SK-N-DZ (cell line): ENCODE measurements at places on chromosomes 1 and 21.

GRCh38 chr1:78060857-78061563 lies 15.2 kb downstream of the GIPC2 start:
- DNase-seq: no peak

DNA sequence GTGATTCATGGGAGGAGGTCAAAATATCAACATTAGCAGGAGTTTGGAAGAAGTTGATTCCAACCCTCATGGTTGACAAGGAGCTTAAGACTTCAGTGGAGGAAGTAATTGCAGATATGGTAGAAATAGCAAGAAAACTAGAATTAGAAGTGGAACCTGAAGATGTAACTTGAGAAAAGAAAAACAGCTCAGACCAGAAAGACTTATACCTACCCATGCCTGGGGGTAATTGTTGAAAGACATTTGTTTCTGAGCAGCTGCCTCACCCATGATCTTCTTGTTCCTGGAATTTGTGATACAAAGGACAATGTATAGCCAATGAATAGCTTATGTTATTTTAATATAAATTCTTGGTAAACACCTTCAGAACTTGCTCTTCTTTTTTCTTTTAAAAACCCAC lies 128.6 kb downstream of the LRIG2 start:
- no peak for DNase-seq

DNA sequence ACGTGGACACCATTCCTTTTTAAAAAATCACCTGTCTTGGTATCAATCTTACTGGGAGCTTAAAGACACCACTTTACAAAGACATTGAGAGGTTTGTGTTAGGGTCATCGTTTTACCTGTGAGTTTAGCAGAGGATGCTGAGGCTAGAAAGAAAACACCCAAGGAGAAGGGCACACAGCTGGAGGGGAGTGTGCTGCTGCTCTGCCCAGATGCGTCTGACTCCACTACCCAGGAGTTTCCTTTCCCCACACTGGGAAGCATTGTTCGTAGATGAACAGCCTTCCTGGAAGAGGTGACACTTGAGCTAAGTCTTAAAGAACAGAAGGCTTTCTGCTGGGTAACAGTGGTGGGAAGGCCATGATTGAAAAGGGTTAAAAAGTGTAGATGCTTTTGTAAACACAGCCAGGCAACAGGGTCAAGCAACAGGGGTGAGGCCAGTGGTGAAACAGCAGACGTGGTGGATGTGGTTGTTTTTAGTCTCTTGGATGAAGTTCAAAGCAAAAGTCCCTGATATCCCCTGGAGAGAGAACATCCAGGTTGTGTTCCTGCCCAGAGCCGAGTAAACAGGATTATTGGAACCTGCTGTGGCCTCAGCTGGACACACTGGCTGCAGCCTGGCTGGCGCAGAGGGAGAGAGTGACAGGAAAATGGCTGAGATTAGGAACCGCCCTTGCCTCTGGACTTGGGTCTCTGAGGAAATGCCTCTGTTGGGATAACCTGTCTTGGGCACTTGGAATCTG lies 198.6 kb upstream of the JUN start:
- DNase-seq: no peak

GRCh38 chr21:14058566-14058965 lies 152.2 kb downstream of the LIPI start:
- DNase-seq: no peak

DNA sequence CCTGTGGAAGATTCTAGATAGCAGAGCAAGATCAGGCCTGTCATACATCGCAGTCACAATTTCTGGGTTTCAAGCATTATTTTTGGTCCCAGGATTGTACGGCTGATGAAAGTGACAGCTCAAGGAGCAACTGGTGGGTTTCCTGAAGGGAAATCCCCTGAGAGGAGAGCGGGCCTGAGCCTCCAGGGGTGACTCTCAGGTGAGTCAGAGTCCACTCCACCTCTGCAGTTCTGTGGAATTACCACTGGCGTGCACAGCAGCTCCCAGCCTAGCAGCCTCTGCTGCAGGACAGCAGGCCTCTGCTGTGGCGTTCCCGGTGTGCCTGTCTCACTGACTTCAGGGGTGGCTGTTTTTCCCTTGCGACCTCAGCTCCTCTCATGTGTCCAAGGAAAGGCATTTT lies 24.4 kb downstream of the SLC66A1 start:
- DNase-seq: no peak

DNA sequence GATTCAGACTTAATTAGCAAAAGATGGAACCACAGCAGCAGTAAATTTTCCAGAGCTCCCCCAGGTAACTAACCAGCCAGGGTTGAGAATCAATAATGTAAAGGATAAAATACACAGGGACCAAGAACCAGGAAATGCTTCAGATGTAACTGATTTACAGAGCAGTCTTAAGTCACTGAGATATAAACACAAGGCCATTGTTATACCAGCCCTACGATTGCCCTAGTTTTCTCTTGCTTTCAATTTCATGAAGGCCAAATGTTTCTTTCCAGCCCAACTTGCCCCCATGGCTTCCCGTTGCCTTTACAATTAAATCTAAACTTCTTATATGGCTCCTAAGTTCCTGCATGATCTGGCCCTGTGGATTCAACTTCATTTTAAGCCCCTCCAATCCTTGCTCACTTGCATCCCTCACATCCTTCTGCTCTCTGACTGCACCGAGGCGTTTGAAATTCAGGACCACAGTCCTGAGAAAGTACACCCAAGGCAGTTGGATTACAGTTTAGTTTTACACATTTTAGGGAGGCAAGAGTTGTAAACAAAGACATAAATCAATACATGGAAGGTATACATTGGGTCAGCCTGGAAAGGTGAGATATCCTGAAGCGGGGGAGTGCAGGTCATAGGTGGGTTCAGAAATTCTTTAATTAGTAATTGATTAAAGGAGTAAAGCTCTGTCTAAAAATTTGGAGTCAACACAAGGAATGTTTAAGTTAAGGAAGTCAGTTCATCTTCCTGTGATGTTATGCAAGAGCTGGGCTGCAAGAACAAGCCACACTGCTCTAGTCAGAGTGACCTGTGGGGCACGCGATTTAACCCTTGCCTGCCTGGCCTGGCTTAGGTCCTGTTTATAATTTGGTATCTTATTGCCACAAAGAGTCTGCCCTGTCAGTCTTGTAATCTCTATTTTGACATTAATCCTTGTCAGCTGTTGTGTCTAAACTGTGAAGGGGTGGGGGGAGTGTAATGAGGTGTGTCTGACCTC lies 69.9 kb upstream of the COG2 start:
- no peak for DNase-seq

DNA sequence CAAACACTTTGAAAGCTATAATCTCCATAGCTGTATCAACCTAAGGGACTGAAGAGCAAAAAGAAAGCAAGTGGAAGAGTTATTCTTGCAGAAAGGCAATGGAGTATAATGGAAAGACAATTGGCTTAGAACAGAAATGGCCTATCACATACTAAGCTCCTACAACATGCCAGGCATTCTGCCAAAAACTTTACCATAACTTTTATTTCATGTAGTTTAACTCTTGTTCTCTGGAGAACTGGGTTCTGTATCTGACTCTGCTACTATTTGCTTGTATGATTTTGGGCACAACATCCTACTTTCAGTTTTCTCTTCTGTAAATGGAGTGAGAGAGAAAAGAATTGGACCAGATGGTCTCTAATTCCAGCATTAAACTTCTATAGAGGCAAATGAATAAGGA lies 449.1 kb downstream of the GPATCH2 start:
- DNase-seq: no peak

DNA sequence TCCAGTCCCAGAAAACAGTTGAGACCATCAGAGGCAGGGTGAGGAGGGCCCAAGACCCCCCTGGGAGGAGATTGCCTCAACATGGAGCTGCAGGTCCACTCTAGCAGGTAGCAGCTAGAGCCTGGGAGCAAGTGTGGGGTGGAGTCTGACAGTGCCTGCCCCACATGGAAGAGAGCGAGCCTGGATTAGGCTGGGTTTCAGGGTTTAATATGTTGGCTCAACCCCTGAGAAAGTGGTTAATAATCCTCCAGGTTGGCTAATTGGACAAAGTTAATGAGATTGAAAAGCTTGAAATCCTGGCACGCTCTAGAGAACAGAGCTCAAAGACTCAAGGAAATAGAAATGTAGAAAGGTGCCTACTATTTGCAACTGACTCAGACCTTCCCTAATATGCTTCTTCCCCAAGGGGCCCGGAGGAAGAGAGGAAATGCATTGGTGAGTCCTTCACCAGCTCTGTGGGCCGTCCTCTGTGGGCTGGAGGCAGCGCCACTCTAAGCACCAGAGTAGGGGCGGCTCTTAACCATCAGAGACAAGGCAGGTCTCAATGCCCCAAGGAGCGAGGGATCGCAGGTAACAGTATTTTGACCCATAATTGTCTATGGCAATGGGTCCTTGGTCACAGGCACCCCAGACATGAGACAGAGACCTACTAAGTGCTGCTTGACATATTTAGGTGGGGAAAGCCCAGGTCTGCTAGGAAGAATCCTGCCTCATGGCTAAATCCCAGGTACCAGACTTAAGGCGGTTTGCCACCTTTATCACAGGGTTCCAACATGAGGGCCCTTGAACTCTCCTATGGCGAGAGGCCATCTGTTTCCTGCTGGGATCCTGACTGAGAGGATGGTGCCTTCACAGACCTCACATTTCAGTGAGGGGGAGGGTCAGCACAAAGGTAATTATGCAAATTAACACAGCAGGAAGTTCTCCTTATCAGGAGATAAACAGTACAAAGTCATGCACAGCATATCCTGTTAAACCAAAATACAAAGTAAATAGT lies 33.8 kb downstream of the RSPH1 start:
- no peak for DNase-seq

- no peak for DNase-seq
Observed at GRCh38 chr1:10973956-10974881, 38.2 kb upstream of the TARDBP start.

GRCh38 chr1:228867108-228867950 lies 132.1 kb downstream of the RHOU start:
- DNase-seq: peak; percentile 77

GRCh38 chr1:85295006-85295431 lies 18.6 kb upstream of the BCL10 start:
- no peak for DNase-seq

- DNase-seq: peak; percentile 88
Observed at GRCh38 chr1:83693427-83694126, 305.4 kb downstream of the TTLL7 start.

DNA sequence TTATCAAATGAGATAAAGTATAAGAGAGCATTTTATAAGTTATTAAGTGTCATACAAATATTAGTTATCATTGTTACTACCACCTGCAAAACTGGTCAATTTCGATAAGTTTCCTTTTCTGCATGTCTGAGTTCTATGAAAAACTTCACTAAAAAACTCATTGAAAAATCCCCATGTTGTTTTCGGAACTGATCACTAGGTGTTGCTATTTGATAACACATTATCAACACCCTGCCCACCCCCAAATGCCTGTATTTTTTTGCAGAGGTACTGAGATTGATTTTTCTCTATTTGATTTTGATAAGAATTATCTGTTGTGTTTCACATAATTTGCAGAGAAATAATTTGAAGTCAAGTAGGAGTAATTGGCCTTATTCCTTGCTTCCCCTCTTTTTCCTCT lies 22.1 kb upstream of the DISP1 start:
- DNase-seq: no peak

DNA sequence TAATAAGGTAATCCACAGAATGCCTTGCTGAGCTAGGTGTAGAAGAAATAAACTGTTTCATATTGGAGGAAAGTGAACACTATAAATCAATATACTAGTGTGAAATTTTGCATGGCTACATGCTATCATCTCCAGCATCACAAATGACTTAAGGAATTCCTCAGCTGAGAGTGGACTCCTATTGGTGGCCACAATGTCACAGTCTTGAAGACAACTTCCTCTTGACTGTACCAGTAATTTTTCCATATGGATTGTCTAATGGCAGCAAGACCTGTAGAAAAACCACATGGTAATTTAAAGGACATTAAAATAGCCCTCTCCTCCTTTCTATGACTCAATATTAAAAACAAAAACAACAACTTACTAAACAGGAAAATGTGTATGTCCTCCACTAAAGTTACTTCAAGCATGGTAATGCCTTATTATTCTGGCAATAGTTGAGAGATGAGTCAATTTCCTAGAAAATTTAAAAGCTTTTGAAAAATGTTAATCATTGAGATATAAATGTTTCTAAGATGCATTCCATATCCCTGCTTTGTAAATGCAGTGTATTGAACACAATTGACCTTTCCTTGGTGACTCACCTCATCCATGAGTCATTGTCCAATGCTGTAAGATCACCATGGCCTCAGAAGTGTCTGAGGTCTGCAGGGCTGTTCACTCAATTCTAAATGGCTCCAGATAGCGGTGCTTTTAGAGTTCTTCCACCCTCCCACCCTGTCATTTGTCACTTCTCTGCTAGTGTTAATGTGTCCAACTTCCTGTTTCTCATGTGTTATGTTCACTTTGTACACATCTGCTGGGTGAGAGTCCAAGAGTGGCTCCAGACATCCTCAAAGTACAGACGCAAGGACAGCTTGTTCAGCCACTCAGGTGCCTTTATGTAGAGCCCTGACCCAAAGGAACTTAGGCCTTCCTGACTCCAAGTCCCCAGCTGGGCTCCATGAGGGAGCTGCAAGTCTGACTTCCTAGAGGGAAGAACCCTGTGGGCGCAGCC lies 32.8 kb upstream of the DNASE2B start:
- no peak for DNase-seq

- no peak for DNase-seq
Observed at GRCh38 chr1:59396387-59396786, 99.5 kb downstream of the FGGY start.

GRCh38 chr1:5751833-5752745 lies 240.1 kb downstream of the NPHP4 start:
- no peak for DNase-seq

DNA sequence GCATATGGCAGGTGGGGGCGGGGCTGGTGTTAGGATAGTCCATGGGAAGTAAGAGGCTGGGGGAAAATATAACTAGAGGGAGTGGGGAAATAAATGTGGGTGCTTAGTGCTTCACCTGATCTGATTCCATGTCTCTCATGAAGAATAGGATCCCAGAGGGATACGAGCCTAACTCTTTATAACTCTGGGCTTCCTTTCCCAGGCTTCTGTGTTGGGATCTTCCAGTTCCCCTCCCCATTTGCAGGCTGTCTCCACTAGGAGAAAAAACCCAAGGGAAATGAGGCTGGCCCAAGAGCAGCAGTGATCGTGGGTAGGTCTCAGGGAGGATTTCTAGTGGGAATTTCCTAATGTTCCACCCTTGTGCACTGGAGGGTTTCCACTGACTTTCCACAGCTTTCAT lies 1.6 kb downstream of the KCNJ9 start:
- no peak for DNase-seq

DNA sequence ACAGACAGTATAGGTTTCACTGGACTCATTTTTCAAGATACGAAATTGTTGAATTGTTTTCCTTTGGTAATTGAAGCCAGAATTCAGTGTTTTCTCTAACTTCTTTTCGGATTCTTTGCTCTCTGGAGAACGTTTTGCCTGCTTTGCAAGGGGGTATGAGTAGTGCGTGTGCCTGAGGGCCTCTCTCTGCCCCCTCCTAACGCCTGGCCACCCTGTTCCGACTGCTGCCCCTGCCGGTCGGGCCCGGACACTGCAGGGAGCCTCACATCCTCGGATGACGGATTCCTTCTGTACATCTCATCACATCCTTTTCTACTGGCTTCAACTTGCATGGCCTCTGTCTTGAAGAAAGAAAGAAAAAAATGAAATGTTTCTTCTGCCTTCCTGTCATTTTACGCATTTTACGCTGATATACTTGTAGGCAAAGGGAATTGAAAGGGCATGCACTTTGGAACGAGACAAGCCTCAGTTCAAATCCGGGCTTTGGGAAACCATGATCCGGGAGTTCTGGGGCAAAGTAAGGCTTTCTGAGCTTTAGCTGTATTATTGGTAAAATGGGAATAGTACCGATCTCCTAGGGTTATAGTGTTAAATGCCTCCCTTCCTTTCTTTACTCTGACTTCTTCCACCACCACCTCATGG lies 65.1 kb downstream of the DISC1 start:
- DNase-seq: peak; percentile 38
